ENCODE measurements at places on chromosomes 13 and 19.

GRCh38 chr13:44934724-44935123 lies 54.5 kb downstream of the NUFIP1 start:
- DNase-seq = peak; percentile 56

- DNase-seq = no peak
These were observed 27.3 kb downstream of the CARM1 start for GRCh38 chr19:10898633-10899032.

DNA sequence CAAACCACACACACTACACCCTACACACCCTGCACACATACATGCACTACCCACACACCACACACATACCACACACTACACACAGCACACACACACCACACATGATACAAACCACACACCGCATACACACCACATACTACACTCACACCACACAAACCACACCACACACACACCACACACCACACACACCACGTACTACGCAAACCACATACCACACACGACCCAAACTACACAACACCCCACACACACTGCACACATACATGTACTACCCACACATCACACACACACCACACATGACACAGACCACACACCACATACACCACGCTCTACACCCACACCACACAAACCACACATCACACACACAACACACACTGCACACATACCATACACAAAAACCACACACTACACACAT lies 6.6 kb downstream of the MAG start:
- DNase-seq = no peak

DNA sequence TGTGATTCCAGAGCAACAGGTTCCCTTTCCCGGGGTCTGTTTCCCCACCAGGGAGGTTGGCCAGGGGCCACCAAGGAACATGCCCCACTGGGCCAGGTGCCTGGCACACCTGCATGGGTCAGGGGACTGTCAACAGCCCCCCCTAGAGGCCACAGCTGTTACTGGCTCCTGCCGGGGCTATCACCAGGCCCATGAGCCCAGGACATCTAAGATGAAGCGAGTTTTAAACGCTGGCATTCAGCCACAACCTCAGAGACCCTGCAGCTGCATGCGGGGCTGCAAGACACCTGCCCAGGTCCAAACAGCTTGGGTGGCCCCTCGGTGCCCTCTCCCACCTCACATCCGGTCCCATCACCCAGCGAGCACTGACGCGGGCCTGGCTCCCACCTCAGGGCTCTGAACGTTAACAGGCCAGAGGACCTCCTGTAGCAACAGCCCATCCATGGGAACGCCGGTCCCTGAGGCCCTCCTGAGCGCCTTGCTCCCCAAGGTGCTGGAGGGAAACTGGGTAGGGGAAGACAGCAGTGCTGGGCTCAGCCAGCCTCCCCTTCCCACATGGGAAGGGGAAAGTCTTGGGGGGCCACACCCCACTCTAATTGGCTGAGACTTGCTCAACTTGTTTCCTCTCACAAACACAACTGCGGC lies 12.0 kb downstream of the KHSRP start:
- DNase-seq = no peak

- no peak for DNase-seq
These were observed 487.8 kb downstream of the DACH1 start for GRCh38 chr13:71378961-71379905.

- no peak for DNase-seq
These were observed 6.4 kb upstream of the SLC46A3 start for GRCh38 chr13:28725046-28725610.

GRCh38 chr19:56966225-56966696 lies 125.7 kb upstream of the PEG3 start:
- no peak for DNase-seq

DNA sequence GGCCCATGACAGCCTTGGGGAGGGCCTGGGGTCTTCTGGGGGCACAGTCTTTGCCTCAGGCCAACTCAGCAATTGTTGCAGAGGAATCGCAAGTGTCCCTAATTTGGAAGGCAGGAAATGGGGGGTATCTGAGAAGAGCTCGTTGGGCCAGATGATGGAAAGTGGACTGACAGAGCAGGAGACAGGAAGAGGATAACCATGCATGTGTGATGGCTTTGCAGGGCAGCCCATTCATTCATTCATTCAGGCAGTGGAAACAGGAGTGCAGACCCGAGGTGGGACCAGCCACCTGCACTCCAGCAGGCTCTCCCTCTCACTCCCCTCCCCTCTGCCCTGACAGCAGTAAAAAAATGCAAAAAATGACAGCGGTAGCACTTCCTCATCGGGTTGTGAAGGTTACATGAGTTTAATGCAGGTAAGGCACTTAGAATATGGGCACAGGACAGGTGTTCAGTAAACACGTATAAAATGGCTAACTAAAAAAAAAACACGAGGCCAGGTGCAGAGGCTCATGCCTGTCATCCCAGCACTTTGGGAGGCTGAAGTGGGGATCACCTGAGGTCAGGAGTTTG lies 5.0 kb upstream of the TMEM147 start:
- no peak for DNase-seq

GRCh38 chr19:13956365-13956744 lies 4.0 kb downstream of the DCAF15 start:
- no peak for DNase-seq

GRCh38 chr13:92843549-92843948 lies 383.1 kb upstream of the GPC6 start:
- DNase-seq = peak; percentile 58

DNA sequence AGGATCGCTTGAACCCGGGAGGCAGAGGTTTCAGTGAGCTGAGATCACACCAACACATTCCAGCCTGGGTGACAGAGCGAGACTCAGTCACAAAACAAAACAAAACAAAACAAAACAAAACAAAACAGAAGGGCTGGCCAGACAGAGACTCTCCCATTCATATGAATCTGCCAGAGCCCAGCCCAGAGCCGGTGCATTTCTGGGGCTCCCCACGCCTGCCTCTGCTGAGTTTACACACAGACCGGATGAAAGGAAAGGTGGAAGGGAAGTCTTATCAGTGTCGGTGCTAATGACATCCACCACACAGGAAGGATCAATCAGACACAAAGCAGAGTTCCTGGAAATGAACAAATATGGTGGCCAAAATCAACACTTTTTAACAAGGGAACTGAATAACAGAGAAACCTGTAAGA lies 6.8 kb downstream of the TRAPPC6A start:
- no peak for DNase-seq

DNA sequence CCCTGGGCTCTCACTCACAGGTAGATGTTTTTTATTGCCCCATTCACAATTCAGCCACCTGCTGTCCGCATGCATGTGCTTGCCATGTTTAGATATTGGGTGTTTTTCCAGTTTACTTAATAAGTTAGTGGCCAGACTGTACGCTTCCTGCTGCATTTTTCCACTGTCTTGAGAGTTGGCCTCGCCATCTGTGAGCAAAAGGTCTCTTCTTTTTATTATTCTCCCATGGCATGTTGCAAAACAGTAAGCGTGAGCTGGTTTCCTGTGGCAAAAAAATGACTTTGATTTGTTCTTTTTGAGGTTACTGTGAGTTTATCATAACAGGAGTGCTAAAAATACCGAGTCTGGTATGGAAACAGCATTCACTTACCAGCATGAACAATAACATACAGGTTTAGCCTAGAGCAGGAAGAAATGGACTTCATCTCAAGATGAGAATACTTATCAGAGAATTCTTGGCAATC lies 46.0 kb downstream of the SAE1 start:
- peak; percentile 90 for DNase-seq

DNA sequence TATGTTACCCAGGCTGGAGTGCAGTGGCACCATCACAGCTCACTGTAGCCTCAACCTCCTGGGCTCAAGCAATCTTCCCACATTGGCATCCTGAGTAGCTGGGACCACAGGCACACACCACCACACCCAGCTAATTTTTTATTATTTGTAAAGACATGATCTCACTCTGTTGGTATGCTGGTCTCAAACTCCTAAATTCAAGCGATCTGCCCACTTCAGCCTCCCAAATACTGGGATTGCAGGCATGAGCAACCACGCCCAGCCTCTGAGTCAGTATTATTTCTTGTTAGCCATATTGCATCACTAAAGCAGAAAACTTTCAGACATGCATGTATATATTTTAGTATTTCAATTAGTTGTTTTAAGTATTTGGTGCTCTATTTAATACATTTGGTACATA lies 376.4 kb downstream of the GPC6 start:
- DNase-seq = peak; percentile 97

GRCh38 chr13:111852725-111853518 lies 214.0 kb upstream of the SOX1 start:
- no peak for DNase-seq

GRCh38 chr13:98176777-98177608 lies at the start of gene RNF113B:
Gene RNF113B, minus strand, starts transcription at chr13:98177269. Its CDS starts 33 bp downstream, at chr13:98177236.
- no peak for DNase-seq

DNA sequence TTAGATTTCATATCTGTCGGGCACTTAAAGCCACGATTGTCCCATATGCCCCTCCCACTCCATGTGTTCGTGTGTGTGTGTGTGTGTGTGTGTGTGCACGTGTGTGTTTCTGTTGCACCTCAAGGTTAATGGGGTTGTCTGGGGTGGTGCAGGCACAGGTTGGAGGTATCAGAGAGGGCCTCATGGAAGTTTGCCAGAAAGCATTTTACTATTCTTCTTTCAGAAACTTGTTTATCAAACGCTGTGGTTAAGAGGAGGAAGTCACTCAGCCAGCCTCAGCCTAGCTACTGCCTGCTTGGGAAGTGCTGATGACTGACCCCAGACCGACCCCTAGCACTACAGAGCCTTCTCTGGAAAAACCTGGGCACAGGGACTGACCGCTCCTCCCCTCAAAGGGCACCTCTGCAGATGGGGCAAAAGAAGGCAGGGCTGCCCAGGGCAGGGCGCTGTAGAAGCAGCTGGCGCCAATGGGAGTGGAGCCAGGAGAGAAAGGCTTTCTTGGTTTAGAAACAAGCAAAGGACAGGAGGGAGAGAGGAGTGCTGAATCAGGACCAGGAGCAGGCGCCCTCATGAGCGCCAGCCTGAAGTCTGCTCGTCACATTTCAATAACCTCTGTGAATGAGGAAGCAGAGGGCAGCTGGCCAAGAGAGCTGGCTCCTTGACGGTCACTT lies 3.9 kb downstream of the SIAH3 start:
- no peak for DNase-seq

DNA sequence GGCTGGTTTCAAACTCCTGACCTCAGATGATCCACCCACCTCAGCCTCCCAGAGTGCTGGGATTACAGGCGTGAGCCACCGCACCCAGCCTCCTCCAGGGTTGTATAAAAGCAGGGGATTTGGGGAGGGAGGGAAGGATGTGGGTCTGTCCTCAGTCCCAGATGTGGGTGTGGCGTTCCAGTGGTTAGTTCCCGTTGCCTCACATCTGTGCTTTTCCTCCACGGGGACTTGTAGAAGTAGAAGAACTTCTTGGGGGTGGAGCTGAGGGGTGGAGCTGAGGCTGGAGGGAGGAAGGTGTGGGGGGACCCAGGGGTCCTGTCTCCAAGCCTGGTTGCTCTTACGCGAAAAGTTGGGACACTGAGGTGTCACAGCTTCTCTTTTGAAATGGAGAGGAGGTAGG lies 514 bp upstream of the MCEMP1 start:
- DNase-seq = no peak

DNA sequence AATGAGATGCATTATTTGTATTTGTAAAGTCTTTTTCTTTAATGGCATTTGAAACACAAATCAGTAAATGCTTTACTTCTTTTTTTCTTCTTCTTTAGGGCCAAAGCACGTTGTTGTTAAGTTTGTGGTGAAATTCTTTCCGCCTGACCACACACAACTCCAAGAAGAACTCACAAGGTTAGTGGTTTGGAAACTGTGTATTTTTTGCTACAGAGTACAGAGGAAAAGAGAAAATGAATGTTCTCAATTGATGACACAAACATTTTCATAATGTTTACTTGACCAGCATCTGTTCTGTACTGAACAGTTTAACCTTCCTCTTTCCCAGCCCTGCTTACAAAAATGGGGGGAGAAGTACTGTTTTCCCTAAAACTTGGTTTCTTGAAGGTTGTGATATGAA lies 190.9 kb upstream of the RNF113B start:
- DNase-seq = no peak

GRCh38 chr19:41993612-41994483 lies at the start of gene ATP1A3:
Gene ATP1A3, minus strand, starts transcription at chr19:41994230. Its CDS starts 154 bp downstream, at chr19:41994076.
- DNase-seq = peak; percentile 44

DNA sequence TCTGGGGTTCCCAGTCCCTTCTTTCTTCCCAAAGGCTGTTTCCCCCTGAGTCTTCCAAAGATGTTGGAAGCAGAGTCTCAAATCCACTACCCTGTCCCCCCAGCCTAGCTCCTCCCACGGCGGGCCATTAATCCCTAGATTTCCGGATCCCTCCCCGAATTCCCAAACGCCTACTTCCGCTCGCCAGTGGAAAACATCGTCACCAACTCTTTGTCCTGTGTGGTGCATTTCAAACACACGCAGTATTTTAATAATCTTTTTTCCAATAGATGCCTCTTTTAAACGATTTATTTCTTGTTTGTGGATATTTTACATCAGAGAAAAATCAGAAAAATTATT lies 610 bp downstream of the ZNF791 start:
- DNase-seq = peak; percentile 83

- no peak for DNase-seq
These were observed 99.5 kb downstream of the SIPA1L3 start for GRCh38 chr19:38006361-38007045.

DNA sequence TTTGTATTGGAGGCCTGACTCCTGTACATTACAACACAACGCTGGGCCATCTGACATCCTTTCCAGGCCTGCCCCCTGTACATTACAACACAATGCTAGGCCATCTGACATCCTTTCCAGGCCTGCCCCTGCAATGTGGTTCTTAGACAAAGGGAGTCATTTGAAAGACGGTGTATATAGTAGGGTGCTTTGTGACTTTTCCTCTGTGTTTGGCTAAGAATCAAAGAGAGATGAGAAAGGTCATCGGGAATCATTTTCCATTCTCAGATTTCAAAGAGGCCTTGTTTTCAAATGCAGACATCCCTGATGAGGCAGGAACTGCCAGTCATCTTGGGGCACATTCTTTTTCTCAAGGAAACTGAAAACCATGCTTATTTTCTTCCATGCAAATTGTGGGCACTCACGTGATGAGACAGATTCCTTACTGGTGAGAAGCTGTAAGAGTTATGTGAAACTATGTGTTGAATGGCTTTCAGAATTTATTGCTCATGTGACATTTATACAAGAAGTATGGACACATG lies 551.6 kb downstream of the MYO16 start:
- peak; percentile 98 for DNase-seq

- DNase-seq = no peak
These were observed 8.1 kb downstream of the SHISA7 start for GRCh38 chr19:55435020-55435419.

- DNase-seq = no peak
These were observed 24.9 kb upstream of the NDFIP2 start for GRCh38 chr13:79456051-79456450.

- DNase-seq = no peak
These were observed 599 bp downstream of the OLFM2 start for GRCh38 chr19:9935506-9936325.

GRCh38 chr19:898663-899062 lies 5.4 kb downstream of the RNU6-9 start:
- no peak for DNase-seq

- peak; percentile 71 for DNase-seq
These were observed 2.0 kb downstream of the SPRY2 start for GRCh38 chr13:80338781-80339562.

DNA sequence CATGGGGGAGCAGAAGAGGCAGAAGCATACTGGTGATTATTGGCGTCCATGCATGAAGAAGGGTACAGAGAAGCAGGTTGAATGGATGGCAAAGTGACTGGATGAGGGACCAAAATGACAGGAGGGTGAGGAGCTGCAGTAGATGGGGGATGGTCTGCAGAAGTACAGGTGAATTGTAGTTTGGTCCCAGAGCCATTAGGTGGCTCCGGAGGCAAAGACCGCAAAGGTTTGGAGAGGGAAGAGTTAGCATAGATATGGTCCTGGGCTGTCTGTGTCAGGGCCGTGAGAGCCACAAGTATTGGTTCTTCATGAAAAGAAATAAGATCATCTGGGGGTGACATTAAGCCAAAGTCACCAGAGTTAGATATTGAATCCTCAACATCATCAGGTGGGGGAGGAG lies 59.0 kb upstream of the ZNF726 start:
- DNase-seq = no peak
